ENCODE measurements at places on chromosomes 16 and 17. TPM values are rescaled to one million over a fixed set of nuclear protein-coding genes. Genes with fewer than 3 reads are reported as not detected.

Gene PDE6G
- total RNA-seq = not detected

Gene BAHCC1
- 3.6 TPM for total RNA-seq

Gene DOC2A
- total RNA-seq = not detected

Gene LRRC36
- 0.33 TPM for total RNA-seq

Gene EXOC3L1
- not detected for total RNA-seq

Gene KRTAP4-1
- not detected for total RNA-seq

DNA sequence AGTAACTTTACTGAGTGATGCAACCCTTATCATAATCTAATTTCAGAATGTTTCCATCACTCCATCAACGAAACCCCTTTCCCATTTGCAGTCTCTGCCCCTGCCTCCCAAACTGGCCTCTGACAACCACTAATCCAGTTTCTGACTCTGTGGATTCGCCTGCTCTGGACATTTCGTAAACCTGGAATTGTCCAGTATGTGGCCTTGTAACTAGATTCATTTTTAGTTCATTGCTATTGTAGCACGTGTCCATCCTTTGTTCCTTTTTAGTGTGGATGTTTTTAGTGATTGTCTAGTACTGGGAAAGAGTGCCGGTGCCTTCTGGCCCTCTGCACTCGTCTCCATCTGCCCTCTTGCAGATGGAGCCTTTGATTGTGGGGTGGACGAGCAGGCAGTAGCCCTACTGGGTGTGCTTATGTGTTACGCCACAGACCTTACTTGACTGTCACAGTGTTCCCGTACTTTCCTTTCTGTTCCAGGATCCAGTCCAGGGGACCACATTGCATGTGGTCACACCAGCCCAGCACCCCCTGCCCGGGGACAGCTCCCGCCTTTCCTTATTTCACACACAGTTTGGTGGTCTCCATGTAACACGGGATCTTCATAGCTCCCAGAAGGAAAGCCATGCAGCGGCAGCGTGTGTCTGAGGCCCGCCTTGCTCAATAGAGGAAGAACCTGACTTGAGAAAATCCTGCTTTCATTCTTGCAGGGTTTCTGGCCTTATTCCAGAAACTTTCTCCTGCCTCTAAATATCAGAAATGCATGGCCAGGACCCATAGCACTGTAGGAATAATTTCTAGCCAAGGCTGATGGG is 8.8 kb downstream of the KIAA0513 start:
- DNase-seq = no peak

DNA sequence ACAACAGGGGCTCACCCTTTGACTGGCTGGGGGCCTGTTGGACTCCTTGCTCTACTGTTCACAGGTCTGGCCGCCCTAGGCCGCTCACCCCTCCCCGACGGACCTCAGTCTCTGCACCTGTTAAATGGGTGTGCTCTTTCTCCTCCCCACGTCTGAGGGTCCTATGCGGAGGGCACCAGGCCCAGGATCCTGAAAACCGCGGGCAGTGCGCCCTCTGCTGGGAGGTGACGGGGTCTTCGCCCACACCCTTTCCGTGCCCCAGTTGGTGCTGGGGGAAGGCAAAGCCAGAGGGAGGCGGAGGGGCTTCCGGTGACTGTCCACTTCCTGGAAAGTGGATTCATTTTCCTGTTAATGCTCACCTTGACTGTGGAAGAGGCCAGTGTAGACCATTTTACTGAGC is 1010.9 kb downstream of the KCNJ18 start:
- no peak for DNase-seq

- no peak for DNase-seq
Measured at GRCh38 chr17:38418062-38418692, 10.1 kb upstream of the ARHGAP23 start.

GRCh38 chr16:75345711-75346110 is 87.6 kb downstream of the CFDP1 start:
- no peak for DNase-seq

GRCh38 chr17:9232591-9233270 is 211.4 kb downstream of the NTN1 start:
- no peak for DNase-seq

GRCh38 chr17:19248928-19249574 is 11.9 kb downstream of the EPN2 start:
- peak; percentile 71 for DNase-seq

DNA sequence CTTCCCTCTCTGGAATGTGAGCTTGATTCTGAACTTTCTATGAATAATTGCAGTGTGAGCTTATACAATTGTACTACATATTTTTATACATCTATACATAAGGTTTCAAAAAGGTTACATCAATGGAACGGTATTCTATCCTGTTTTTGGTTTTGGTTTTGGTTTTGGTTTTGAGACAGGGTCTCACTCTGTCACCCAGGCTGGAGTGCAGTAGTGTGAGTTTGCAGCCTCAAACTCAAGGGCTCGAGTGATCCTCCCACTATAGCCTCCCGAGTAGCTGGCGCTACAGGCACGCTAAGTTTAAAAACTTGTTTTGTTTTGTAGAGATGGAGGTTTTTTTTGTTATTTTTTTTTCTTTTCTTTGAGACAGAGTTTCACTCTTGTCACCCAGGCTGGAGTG is 1.1 kb downstream of the CTRB1 start:
- no peak for DNase-seq

DNA sequence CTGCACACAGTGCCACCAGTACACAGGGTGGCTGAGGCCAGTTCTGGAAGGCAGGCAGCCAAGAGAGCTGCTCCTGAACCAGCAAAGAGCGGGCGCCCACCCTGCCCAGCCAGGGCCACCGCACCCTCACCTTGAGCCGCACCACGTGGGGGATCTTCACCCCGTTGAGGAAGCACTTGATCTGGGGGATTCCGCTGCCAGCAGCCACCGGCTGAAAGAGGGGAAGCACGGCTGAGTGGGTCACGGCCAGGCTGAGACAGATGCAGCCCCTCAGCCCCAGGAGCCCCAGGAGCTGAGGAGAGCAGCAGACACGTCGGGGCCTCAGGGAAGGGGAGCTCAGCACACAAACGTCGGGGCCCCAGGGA is 14.6 kb upstream of the CCDC154 start:
- DNase-seq = no peak

DNA sequence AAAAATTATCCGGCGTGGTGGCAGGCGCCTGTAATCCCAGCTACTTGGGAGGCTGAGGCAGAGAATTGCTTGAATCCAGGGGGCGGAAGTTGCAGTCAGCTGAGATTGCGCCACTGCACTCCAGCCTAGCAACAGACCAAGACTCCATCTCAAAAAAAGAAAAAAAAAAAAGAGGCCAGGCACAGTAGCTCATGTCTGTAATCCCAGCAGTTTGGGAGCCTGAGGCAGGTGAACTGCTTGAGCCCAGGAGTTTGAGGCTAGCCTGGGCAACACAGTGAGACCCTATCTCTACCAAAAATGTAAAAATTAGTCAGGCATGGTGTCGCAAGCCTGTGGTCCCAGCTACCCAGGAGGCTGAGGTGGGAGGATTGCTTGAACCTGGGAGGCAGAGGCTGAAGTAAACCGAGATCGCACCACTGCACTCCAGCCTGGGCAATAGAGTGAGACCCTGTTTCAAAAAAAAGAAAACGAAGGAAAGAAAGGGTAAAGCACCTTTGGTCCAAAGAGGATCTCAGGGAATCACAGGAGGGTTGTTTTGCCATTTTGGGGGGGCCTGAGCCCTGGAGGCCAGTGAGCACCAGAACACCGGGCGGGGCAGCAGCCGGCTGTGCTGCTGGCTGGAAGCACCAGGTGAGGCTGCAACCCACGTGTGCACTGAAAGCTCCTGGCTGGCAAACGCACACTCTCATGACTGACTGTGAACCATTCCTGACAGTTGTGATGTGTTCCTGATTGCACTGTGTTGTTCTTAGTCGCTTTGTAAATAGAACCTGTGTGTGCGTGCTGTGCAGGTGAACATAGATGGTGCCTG is 18.4 kb downstream of the HS3ST6 start:
- no peak for DNase-seq

DNA sequence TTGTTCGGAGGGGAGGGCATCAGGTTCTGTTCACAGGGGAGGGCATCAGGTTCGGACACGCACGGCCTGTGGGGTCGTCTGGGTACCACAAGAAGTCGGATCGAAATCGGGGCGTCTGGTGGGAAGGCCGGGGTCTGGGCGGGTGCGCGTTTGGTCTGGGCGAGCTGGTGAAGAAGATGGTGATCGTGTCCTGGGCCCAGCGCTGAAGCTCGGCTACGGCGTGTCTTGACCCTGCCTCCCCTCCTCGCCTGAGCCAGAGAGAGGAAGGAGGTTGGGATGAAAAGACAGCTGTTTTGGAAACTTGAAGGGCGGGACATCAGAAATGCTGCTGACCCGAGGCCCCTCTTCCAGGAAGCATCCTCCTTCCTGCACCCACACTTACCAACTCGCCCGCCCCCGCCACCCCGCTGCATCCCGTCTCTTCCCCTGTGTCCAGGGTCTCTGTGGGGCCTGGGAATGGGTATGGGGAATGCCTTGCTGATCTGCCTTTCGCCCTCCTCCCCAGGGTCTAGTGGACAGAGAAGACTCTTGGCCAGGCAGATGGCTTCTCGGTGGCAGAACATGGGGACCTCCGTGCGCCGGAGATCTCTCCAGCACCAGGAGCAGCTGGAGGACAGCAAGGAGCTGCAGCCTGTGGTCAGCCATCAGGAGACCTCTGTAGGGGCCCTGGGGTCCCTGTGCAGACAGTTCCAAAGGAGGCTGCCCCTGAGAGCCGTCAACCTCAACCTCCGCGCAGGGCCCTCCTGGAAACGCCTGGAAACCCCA is 498 bp downstream of the PIMREG start:
- no peak for DNase-seq

DNA sequence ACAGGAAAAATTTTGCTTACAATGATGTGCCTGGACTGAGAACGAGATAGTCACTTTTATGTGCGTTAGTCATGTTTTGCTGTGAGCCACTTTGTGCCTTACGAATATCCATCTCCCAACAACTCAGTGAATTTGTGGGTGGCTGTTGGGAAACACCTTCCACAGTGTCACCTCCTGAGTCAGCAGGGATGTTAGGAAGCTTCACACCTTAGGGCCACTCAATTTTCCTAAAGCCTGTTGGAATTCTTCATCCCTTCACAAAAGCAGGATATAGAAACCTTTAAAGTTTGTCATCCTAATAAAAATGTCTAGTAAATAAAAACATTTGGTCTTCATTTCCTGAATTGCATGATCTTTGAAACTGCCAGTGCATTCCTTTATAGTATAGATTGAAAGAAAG is 4.3 kb upstream of the KRTAP3-1 start:
- DNase-seq = no peak

DNA sequence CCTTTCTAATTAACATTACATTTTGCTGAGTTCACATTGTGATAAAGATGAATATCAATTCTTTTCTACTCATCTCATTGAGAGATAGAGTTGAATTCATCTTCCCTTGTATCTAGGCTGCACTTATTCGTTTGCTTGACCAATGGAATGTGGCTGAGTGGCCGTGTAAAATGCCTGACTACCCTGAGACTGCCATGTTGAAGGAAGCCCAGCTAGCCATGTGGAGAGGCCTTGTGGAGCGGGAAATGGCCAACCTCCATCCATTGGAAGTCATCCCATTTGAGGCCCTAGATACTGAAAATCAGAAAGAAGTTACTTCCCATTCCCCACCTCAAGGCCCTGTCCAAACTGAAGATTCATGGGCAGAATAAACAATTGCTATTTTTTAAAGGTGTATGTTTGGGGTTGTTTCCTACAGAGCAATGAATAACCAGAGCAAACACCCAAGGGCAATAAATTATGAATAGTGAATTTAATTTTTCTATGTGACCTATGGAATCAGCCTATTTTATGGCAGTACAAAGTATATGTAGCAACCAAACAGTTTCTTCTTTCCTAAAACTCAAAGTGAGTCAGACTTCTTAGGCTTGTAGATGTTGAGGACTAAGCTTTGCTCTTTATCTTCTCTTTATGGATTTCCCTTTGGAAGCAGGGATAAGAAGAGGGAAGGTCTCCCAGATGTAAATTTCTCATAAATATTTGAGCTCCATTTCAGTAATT is 545.1 kb downstream of the MAF start:
- no peak for DNase-seq

GRCh38 chr16:79430191-79430678 is 170.3 kb downstream of the MAF start:
- DNase-seq = no peak

DNA sequence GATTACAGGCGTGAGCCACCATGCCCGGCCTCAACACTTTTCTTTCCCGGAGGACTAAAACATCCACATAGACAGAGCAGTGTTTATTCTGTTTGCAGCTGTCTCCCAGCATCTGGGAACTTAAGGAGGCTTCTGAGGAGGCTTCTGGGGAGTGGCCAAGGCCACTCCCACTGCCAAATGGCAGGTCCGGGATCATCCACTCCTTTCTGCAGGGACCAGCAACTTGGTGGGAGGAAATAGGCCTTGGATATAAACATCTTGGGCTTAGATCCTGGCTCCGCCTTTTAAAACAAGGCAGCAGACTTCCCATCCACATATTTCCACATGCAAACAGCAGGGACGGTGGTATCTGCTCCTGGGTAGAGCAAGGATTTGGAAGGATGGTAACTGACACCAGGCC is 14.1 kb upstream of the SPATA32 start:
- peak; percentile 53 for DNase-seq

DNA sequence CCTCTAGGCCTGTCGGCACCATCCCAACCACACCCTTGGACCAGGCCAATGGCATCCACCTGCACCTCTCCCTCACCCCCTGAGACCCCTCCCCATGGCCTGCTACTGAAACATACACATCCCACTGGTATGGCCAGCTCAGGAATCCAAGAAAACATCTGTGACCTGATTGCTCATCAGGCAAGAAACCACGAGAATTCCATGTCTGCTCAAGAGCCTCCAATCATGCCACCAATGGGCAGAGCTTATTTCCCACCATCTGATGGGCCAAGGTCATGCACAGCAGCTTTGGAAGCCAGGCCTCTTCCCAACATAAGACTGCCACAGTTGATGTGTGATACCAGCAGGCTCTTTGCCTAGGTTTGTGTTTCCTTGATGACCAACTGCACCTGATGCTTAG is 190.1 kb downstream of the C16orf78 start:
- no peak for DNase-seq

DNA sequence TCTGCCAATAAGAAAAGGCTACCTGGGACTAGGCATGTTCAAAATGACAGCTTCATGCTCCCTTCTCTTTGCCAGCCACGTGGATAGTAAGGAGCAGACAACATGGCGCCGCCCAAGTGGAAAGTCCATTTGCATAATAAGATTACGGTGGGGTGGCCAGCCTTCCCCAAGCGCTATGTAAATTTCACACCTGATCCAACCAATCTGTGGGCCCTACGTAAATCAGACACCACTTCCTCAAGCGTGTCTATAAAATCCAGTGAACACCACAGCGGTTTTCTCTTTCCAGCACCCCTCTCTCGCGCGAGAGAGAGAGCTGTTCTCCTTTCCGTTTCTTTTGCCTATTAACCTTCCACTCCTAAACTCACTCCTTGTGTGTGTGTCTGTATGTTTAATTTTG is 140.3 kb upstream of the ERCC4 start:
- no peak for DNase-seq
